Germinal center (tissue), 1 donor: ENCODE measurements at places on chromosomes 5 and 9.

DNA sequence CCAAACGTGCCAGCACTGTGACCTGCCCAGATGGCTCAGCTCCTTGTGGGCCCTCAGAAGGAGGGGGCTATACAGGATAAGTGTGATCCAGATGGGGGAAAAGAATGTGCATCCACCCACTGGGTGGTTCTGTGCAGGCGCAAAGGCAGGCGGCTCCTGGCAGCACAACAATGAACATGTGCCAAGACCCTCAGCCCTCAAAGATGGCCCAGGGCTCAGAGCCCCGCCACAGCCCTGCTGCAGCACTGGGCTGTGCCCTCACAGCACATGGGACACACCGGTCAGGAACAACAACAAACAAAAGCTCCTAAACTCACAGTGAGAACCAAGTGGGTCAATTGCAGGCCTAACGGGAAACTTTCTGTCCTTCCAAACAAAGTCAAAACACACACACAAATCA is 4.7 kb downstream of the SEMA4D start:
- no peak for DNase-seq

GRCh38 chr9:130137641-130138081 is 34.5 kb upstream of the NCS1 start:
- DNase-seq = no peak

GRCh38 chr9:107684224-107684623 is 194.7 kb upstream of the KLF4 start:
- no peak for DNase-seq

DNA sequence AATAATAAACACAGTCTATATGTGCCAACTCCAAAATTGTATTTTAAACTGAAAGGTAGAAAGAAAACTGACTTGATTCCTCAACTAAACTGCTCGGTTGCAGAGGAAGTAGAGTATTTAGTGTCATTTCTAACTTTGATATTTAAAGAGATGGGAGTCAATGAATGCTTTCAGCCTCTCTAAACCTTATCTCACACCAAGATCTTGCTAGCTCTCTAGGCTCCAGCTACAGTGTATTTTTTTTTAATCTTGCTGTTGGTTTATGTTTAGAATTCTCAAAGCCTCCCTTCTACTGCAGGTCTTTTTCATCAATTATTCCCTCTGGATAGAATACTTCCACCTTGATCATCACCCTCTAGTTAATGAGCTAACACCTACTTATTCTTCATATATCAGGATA is 419.4 kb upstream of the ZNF462 start:
- DNase-seq = no peak

DNA sequence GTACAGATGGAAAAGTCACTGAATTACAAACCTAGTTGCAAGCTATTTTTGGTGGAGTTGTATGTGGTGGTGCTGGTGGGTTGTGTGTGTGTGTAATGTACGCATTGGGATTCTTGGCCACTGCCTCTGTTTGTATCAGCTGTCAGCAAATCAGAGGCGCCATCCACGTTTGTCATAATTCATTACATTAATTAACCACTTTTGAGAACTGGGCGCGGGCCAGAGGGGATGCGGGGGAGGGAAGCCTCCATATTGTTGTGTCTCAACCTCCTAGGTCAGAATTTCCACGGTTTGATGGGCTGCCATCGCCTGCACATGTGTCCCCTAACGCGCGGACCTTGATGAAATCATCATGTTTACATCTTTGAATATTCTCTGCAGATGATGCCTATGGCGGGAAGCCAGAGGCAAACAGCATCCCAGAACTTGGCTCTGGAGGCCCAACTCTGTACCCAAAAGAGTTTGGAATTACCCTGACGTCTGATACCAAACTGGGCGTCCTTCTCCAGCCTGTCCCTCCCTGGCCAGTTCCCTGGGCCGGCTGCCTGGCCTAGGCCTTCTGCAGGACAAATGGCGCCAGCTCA is 54.9 kb downstream of the FGF18 start:
- DNase-seq = no peak

- no peak for DNase-seq
Measured at GRCh38 chr5:88503041-88503345, 234.3 kb upstream of the TMEM161B start.

GRCh38 chr5:39216631-39217030 is 2.7 kb downstream of the FYB1 start:
- no peak for DNase-seq
